ENCODE measurements at places on chromosomes 4 and X.

- peak; percentile 47 for DNase-seq
Observed at GRCh38 chr4:127997534-127998388, 32.6 kb downstream of the ABHD18 start.

GRCh38 chr4:179521952-179522351 is 2079.7 kb upstream of the AGA start:
- no peak for DNase-seq

- DNase-seq = no peak
Observed at GRCh38 chr4:93313197-93313596, 515.4 kb upstream of the ATOH1 start.

DNA sequence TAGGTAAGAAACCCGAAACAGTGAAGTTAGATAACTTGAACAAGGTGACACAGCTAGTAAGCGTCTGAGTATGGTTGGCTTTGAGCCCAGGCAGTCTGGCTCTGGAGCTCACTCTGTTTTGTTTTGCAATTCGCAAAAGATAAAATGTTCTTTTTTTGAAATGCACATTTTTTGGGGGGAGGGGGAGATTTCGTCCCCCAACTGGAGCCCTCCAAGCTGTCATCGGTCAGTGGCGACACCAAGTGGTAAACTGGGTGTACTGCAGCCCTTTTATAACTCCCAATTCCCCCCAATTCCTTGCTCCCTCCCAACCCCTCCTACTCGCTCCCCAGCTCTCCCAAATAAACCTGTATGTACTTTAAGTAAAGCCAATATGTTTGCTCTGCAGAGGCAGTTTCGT is 2.8 kb upstream of the CLCN5 start:
- DNase-seq = peak; percentile 25

DNA sequence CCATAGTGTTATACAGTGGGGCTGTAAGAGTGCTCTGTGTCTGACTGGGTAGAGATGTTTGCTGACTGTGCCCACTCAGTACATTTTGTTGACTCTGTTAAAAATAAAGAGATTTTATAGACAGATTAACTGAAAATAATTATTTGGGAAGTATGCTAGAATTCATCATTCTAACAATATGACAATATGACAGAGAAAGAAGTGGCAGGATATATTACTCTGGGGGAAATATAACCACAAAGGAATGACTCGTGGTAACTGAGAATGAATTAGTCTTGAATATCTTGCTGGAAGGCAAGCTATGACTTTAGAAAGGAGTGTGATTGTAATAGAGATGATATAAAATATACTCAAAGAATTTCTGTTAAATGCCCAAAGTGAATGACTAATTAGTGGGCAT is 46.8 kb downstream of the TMEM165 start:
- DNase-seq = no peak

- peak; percentile 2 for DNase-seq
Observed at GRCh38 chrX:41178201-41178600, 93.0 kb downstream of the USP9X start.

DNA sequence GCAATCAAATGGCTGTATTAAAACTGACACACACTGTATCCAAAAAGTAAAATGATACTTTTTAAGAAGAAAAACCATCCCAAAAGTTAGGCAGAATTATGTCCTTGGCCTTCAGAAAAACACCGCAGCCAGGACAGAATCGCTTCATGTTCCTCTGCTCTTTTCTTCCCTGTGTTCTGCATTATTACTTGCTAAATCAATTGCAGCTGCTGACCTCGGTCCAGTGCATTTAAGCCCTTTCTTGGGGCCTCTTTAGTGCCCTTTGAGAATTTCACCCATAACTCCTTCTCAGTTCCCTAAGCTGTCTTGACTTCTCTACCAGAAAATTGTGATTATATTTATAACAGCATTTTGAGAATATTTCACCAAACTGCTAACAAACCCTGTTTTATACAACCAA is 696.9 kb downstream of the PCDH7 start:
- no peak for DNase-seq

- no peak for DNase-seq
Observed at GRCh38 chr4:142267101-142267500, 579.0 kb downstream of the INPP4B start.

DNA sequence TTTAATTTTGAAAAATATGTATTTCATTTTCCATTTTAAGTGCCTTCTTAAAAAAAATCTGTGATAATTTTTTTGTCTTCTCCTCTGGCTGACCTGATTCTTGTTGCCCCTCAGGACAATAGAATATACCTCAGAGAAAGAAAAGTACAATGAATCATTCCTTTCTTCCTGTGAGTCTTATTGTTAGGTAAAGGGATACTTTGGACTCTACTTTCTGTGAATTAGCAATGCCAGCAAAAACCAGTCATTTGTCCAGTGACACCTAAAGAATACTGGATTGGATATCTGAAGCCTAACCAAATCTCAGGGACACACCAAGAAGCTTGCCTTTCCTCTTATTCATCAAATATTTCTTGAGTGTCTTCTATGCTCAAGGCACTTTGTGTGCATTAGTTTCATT is 102.1 kb downstream of the AREG start:
- DNase-seq = no peak

- DNase-seq = no peak
Observed at GRCh38 chr4:104763554-104764222, 269.0 kb upstream of the CXXC4 start.

DNA sequence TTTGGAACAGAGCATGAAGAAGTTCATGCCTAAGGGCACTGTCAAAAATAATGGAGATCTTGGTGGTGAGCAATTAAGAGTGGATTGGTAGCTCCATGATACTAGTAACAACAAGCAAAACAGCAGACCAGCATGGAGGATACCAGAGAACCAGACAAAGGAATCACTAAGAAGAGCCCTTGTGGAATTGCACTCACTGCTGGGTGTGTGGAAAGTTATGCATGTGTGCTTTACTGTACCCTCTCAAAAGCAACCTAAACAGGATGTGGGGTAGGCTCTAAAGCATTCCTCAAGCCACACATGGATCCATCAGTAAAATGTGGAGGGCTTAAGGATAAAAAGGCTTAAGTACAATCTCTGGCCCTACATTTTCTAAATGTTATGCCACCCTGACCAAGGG is 69.5 kb downstream of the AR start:
- no peak for DNase-seq

DNA sequence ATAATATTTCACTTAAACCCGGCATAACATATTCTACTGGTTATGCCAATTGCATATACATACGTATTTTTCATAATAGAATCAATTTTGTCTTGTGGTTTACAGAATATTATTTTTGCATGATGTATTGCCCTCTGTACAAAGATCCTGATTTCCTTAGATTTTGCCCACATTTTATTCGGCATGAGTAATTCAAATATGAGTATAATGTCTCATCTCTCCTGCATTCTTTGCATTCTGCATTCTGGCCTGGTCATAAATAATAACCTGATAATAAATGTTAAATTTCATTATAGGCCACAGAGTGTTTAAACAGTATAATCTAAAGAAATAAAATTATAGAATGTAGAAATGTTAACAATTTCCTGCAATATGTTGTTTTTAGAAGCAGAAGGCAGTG is 205.3 kb downstream of the TLL1 start:
- DNase-seq = no peak

GRCh38 chr4:111630705-111631104 is 514.5 kb upstream of the FAM241A start:
- DNase-seq = no peak

DNA sequence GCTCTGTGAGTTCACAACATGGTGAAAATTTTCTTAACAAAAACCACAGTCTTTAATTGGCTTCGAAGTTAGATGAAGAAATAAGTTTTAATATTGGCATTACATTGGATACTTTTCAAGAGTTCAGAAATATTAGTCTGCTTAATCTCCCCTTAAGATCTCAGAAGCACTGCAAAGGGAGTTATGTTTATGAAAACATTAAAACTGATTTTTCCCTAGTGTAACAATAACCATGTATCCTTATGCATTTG is 1.5 kb downstream of the SETD7 start:
- no peak for DNase-seq

DNA sequence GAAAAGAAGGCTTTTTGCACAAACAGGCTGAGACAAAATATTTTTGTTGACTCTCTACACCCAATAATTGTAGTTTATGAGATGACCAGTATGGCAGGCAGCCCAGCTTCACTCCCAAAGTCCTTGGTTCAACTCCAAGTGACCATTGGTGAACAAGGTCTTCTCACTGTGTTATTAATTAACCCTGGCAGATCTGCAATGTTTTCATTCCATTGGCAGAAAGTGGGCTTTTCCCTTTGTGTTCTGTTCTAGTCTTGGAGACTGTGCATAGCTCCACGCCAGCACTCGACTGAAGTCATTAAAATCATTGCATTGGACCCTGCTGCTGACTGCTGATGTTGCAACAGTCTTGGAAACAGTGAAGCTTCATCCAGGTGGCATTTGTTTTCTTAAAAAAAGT is 277.3 kb upstream of the HAND2 start:
- no peak for DNase-seq

- DNase-seq = no peak
Observed at GRCh38 chr4:155248002-155248896, 39.8 kb downstream of the NPY2R start.
